ENCODE measurements at places on chromosomes 3 and 15.
A peak's percentile ranks its signal among the peaks of the same experiment; 100 is the strongest.

GRCh38 chr3:146390006-146390772, 79.2 kb downstream of the PLSCR2 start:
- no peak for DNase-seq

- DNase-seq, result no peak
These were observed 5.3 kb downstream of the TUBGCP4 start for GRCh38 chr15:43376017-43376705.

GRCh38 chr15:89673165-89673512, 6.0 kb downstream of the PLIN1 start:
- no peak for DNase-seq

DNA sequence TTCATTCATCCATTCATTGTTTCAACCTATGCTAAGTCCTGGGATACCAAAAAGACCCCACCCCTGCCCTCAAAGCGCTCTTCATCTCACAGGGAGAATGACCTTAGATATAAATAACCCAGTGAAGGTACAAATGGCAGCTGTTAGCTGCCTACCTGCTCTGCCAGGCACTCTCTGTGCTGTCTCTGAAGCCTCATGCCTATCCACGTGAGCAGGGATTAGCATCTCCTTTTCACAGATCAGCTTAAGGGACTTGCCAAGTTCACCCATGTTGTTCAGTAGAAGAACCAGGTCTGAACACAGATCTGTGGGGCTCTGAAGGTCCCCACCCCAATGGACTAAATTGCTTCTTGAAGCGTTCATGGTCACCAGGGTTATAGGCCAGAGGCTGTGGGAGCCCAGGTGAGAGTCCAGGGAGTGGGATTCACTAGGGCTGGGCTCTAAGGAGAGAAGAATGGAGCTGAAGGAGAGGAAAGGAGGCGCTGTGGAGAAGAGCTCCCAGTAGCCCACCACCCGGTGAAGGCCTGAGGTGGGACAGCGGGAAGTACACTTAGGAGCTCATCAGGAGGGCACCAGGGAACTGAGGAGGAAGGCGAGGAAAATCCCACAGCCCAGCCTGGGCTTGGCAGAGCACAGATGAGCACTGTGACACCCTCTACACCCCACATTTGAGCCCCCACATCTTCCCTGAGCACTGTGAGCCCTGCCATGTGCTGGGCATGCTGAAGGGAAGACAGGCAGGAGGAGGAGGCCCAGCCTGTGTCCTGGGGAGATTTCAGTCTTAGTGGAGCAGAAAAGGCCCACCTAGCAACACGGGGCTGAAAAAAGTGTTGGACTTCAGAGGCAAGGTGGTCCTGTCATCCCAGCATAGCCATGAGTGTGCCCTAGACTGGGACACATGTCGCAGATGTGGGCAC, 20.4 kb downstream of the RBP1 start:
- DNase-seq, result no peak

GRCh38 chr15:94921936-94922335, 690.6 kb downstream of the MCTP2 start:
- no peak for DNase-seq

- DNase-seq, result peak; percentile 97
These were observed 377.0 kb downstream of the GAP43 start for GRCh38 chr3:116000311-116000710.

- DNase-seq, result peak; percentile 46
These were observed at the start of gene FBN1 for GRCh38 chr15:48645558-48646330. Gene FBN1, minus strand, starts transcription at chr15:48645709. Its CDS starts 940 bp downstream, at chr15:48644769.

- no peak for DNase-seq
These were observed 49.5 kb downstream of the CYP11A1 start for GRCh38 chr15:74317820-74318375.

DNA sequence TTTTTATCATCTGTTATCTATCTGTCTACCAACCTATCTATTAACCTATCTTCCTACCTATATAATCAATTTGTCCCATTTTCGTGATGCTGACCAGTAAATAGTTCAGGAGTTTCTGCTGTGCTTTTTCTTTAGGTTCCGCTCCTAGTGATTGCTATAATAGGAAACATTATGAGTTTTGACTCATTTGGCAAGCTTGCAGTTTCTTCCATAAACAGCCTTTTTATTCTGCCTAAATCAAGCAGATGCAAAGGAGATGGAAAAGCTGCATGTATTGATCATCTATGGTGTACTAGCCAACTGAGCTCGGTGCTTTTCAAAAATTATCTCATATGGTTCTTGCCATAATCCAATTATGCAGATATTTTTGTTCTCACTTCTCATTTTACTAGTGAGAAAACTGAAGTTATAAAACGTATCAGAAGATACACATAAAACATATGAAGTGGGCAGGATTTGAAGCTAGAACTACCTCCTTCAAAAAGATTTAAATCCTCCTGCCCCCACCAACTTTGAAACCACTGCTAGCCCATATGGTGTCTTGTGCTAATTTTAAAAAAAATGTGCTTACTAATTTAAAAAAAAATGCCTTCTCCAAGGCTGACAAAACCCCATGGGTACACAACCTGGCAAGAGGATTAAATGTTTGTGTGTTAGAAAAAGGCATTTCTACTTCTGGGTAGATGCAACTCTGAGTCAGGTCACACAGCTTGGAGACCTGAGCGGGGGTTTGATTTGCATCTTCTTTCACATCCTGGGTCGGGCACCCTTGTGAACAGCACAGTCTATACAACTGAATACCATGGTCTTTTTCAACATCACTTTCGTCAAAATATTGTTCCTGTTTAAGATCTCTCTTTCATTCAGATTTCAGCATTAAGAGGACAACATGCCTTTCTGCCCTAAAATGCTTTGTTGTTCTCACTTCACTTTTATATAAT, 267.0 kb downstream of the CHL1 start:
- DNase-seq, result no peak

GRCh38 chr15:22861161-22861560, 22.7 kb downstream of the NIPA2 start:
- no peak for DNase-seq

DNA sequence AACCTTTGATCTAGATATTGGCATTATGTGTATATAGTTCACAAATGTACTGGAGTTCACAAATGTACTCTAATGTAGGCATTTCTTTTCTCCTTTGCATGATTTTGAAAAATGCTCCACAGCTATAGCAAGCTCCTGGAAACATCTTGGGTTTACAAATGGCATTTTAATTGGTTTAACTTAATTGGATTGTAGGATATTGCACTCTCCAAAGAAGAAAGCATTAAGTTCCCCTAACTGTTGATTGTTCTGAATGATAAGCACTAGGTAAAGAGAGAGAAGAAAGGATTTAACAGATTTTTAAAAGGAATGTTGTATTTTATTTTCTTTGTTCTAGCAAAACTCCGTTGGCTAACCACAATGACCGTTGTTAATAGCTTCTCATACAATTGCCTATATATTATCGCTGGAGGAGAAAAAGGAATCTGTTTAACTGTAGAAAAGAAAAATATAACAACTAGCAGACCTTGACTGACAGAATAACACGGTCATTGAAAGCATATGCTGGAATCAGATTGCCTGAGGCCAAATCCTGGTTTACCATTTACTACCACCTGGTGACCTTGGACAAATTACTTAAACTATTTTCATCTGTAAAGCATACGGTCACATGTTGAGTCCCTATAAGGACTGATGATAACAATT, 170.8 kb downstream of the PEX5L start:
- DNase-seq, result no peak

GRCh38 chr3:55765906-55766701, 279.0 kb upstream of the WNT5A start:
- DNase-seq, result no peak

DNA sequence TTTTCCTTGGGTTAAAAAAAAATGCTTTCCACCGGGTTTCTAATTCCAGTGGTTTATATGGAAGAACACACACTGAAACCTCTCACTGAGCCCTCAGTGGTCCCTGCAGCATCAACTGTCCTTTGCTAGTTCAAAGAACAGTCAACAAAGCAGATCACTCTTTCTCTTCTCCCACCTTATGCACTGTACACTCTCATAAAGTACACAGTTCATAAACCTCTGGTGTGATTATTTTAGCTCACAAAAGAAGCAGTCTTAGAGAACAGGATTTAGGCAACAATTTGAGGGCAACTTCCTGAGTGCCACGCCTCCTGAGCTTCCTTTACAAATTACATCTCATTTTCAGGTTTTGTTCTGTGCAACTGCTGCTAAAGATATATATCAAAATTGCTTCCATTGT, 728.4 kb upstream of the GOLIM4 start:
- no peak for DNase-seq

DNA sequence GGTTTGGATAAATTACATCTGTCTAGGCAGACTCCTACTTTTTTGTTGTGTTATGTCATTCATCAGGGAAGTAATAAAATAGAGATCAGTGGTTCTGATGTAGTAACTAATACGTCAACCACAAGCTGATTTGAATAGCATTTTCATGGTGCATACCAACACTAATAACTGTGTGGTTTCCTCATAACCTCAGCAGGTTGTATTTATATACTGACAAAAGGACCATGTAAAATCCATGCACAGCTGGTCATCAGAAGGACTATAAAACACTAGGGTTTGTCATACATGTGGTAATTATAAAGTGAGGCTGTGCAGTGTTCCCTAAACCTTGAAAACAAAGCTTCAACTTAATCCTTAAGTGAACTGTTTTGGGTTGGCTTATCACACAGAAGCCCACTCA, 216.8 kb upstream of the RBMS3 start:
- DNase-seq, result peak; percentile 22

DNA sequence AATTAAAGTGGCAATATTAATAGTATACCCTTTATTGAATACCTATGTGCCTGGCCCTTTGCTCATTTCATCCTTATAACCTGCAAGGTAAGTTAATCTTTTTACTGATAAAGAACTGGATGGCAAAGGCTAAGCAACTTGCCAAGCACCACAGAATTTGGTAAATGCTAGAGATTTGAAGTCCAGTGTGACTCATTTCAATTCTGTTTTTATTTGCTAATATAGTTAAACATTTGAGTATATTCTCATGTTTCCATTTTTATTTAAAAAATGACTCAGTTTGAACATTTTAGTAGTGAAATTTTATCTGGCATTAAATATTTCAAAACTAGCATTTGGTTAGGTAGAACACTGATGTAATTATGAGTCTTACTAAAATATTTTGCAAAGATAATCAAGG, 11.3 kb downstream of the PFN2 start:
- DNase-seq, result no peak

DNA sequence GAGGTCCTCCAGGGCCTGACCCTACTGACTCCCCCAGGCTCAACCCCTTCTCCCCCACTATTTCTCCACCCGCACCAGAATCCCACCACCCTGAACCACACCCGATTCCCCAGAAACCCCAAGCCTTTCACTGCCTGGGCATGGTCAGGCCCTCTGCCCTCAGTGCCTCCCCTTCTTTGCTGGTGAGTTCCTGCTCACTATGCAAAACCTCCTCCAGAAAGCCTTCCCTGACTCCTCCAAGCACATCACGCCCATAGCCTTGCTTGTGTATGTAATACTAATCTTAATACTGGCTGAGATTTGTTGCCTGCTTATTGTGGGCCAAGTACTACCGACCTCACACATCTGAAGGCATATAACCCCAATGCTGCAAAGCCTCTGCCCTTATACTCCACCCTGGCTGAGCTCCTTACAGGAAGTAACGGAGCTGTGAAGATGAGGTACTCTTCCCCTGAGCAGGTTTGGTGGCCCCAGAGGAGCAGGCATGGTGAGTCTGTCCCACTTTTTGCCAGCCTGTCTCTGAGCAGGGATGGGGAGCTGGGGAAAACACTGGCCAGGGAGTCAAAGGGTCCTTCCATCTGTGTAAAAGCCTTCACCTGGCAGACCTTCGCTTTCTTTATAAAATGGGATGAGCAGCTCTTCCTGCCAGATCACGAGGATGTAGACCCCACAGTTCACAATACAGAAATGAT, 9.5 kb downstream of the RAB6B start:
- no peak for DNase-seq

GRCh38 chr15:89745768-89746167, 5.3 kb downstream of the MESP1 start:
- no peak for DNase-seq

- DNase-seq, result no peak
These were observed 123.9 kb downstream of the ZMAT3 start for GRCh38 chr3:178947738-178948137.

GRCh38 chr15:35926007-35926380, 380.0 kb upstream of the DPH6 start:
- DNase-seq, result peak; percentile 39

DNA sequence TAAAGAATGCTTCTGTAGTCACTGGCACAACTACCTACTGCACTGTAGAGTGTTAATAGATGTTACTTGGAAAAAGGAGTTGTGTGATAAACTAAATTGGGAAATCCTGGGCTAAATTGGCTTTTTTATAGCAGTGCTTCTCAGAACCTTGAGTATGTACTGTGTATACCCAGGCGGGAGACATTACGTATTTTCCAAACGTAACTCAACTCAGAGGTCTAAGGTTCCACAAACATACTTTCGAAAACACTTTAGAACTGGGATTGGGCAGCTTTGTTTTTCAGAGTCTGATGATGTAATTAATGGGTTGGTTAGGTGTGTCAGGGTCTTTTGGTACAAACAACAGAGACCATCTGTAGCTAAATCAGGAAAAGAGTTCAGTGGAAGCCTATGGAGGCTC, 53.5 kb upstream of the CHST2 start:
- DNase-seq, result no peak

- no peak for DNase-seq
These were observed 63.8 kb upstream of the ANKRD34C start for GRCh38 chr15:79218588-79219200.

DNA sequence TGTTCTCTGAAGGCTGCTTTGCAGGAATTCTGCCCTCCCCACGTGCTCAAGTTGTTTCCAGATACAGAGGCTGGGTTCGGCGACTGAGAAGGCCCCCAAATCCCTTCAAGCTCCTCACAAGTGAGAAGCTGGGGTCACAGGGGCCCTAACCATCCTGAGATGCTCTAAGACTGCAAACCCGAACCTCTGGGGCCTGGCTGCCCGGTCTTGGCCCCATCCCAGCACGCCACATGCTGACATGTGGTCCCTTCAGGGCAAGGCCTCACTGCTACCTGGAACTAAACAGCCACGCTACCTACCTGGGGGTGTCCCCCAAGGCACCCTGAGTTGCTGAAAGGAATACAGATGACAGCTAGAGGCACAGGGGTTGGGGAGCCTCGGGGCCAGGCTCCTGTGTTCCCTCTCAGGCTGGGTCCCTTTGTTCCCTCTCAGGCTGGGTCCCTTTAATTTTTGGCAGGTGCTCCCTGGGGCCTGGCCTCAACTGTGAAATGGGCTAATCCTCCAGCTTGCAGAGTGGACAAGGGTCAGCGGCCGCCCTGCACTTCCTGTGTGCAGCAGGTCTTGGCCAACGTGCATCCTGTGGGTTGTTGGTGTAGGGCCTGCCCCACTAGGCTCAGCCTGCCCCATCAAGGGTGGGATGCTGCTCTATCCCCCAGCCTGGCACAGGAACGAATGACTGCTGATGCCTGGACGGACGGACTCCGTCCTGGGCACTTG, 32.5 kb downstream of the KLHL25 start:
- no peak for DNase-seq

DNA sequence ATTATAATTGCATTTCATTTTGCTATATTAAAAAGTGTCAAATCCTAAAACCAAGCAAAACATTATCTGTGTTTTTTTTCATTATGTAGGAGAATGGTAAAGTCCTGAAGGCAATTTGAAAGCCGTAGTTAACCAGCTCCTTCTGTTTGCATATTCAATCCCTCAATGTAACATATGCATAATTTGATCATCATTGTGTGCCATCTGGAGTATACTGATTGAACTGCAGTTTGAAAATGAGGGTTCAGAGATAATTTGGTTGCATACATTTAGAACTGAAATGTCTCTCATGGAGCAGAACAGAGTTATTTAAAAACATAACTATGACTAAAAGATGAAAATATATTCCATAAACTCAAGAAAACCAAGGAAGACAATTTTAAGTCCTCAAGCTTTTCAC, 518.6 kb downstream of the GBE1 start:
- peak; percentile 20 for DNase-seq
